ENCODE measurements at places on chromosomes 1 and 21.

GRCh38 chr1:176285996-176286395, 78.9 kb upstream of the COP1 start:
- no peak for DNase-seq

DNA sequence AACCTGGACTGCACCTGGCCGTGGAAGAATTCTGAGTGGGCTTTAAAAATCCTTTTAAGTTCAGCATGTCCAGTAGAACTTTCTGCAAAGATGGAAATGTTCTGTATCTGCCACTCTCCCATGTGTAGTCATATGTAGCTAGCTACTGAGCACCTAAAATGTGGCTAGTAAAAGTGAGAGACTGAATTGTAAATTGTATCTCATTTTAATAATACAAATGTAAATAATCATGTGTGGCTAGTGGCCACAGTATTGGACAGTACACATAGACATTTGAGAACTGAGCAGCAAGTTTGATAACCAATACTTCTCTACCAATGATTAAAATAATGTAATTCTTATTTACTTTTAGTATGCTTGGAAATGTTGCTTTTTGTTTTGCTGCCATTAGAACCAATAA, 57.3 kb downstream of the PHACTR4 start:
- DNase-seq, result no peak

- no peak for DNase-seq
Measured at GRCh38 chr1:82153272-82153629, 352.5 kb downstream of the ADGRL2 start.

DNA sequence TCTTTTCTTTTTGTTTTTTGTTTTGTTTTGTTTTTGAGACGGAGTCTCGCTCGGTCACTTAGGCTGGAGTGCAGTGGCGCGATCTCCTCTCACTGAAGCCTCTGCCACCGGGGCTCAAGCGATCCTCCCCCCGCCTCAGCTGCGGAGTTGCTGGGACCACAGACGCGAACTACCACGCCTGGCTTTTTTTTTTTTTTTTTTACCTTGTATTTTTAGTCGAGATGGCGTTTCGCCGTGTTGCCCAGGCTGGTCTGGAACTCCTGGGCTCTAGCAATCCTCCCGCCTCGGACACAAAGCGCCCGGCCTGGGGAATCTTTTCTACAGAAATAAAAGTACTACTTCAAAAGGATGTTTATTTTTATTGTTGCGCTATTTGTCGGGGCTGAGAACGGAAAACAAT, 1.1 kb upstream of the SETDB1 start:
- DNase-seq, result no peak

DNA sequence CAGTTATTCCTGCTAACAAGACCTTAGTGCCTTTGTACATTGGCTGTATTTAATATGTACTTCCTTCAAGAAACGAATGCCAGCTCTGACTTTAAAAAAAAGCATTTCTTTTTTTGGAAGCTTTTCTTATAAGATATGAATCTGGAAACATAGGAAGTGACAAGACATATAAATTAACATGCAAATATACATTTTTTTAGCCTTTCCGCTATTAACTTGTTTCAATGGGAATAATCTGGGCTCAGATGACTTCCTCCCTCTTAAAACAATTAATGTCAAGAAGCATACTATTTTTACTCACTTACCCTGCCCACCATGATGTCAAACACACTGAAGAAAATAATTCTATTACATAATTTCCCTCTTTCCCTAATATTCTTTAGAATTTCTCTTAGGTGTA, 1.4 kb downstream of the DENND1B start:
- DNase-seq, result no peak

DNA sequence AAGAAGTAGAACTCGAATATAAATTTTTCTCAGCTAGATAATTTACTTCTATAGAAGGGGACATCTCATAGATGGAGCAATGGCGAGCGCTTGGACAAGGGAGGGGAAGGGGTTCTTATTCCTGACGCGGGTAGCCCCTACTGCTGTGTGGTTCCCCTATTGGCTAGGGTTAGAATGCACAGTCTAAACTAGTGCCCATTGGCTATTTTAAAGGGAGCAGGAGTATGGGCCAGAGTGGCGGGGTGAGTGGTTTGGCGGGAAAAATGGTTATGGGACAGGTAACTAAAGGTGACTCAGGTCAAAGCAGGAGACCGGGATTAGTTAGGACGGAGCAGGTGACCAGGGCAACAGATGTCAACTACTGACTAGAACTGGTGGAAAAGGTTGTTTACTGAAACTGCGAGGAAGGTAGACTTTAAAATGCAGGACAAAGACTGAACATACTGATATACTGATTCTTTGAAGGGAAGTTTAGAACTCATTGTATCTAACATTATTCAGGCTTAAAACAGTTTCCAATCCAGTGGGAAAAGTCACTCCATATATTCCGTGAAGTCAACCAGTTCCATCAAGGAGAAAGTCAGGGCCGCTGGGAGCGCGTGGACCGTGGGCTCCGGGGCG, 940 bp upstream of the ATAD3A start:
- peak; percentile 24 for DNase-seq

- DNase-seq, result peak; percentile 94
Measured at GRCh38 chr1:51648180-51649109, 31.6 kb downstream of the OSBPL9 start.

DNA sequence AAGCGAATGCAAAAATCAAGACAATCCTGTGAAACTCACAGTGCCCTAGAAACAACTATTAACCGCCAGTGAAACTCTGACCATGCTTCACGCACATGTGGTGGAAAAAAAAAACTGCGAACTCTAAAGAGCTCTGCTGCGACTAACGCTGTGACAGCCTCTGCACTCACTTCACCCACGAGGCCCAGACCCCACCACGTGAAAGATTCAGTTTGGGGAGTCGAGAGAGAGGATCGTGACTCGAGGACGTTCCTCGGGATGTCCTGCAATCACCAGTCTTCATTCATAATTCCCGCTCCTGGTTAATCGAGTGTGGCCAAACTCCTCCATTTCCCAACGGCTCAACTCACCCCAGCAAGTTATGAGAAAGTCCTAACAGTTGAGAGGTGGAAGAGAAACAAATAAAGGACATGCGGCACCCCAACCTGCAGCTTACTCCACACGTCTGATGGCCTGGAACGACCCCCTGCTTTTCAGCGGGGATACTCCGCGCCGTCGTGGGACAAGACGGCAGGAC, 1.1 kb downstream of the SERBP1 start:
- peak; percentile 67 for DNase-seq

DNA sequence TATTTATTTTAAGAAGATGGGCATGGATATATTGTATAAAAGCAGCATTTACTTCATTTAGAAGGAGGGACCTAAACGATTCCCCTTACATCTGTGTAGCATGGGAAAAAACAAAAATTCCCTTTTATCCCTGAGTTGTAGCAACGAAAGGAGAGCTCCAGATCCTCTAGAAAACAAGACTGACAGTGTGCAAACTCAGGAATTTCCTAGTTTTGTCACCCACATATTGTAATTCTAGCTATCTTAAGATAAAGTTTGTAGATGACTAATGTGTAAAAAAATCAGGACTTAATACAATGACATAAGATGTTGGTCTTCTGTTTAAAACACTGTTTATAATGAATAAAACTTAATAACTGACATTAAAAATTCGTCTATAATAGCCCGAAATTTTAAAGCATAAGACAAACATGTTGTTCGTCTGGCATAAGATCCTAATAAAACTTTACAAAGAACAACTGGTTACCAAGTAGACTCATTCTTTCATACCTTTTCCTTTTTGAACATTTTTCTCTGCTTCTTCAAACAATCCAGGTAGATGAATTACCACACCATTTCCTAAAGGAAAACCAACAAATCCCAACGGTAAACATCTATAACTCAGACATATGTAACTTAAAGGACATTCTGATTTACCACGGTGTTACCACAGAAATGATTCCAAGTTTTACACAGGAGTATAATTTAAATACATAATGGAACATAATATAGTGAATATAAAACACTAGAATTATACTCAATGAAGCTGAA, 15.2 kb downstream of the ADSS2 start:
- no peak for DNase-seq

DNA sequence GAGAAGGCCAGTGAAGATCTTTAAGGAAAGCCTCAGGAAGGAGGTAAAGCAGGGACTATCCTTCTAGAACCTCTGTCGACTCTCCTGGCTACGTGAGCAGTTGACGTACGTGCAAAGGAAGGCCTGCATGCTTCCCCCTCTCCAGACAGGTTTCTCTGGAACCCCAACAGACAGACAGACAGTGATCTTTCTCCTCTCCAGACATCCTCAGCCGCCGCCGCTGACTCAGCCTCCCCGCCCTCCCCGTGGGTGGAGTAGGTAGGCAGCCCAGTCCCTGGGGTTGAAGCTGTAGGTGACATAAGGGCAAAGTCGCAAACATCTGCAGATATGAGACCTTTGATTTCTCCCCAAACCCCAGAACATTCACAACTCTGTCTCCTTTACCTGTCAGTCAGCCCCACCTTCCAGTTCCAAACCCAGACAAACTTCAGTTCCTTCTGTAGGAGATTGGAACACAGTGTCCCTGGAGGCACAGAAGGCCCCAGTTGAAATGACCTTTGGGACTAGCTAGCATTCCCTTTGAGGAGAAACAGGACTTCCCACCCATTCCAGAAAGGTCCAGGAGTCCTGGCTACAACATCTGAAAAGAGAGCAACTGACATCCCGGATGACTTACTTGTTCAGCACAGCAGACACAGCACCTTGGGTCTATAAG, 146.0 kb upstream of the JUN start:
- peak; percentile 57 for DNase-seq

GRCh38 chr1:44819196-44819607, 10.9 kb downstream of the BTBD19 start:
- peak; percentile 52 for DNase-seq

DNA sequence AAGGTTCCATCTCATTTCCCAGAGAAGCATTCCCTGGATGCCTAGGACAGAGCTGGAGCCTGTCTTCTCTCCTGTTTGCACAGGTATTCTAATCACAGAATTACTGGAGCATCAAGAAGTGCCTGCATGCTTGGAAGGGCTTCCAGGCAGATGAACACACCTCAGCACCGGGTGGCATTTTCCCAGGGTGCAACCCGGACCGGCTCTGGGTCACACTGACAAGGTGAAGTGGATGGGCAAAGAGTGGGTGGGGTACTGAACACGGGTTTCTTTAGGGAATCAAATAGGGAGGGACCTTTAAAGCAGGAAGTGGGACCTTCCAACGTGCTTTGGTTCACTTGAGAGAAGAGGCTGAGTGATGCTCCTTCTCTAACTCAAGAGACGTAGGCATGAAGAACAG, 7.1 kb upstream of the PEF1 start:
- DNase-seq, result no peak

All from K562 (cell line).